Fibroblast of the conjunctiva (primary cell): ENCODE measurements at places on chromosomes 16 and 17.

DNA sequence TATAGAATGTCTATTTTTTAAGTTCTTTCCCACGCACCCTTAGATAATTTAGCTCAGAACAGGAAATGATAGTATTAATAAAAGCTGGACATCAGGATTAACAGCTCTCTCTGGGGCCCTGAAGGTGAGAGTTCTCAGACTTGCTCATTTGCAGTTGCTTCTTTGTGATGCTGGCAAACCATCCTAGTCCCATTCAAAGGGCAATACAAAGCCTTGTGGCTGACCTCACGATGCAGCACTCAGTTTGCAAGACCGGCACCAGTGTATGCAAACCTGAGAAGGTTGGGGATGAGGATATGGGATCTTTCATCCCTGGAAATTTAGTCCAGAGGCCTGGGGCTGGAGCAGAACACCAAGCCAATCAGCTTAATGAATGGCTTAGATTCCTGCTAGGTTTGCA is 29.3 kb downstream of the STH start:
- DNase-seq = no peak

GRCh38 chr17:39178536-39178935 is 12.6 kb upstream of the ARL5C start:
- DNase-seq = no peak

DNA sequence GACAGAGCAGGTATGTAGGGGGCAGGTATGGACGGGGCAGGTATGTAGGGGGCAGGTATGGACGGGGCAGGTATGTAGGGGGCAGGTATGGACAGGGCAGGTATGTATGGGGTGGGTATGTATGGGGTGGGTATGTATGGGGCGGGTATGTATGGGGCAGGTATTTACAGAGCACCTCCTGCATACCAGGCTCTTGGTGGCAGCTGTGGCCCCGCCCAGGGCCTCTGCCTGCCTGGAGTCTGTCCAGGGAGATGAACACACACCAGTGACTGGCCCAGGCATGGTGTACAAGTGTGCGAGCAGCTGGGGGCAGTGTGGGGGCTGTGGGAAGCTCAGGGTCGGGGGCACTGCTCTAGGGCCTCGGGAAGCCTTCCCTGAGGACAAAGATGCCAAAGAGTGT is 4.4 kb downstream of the RPL3L start:
- DNase-seq = no peak

DNA sequence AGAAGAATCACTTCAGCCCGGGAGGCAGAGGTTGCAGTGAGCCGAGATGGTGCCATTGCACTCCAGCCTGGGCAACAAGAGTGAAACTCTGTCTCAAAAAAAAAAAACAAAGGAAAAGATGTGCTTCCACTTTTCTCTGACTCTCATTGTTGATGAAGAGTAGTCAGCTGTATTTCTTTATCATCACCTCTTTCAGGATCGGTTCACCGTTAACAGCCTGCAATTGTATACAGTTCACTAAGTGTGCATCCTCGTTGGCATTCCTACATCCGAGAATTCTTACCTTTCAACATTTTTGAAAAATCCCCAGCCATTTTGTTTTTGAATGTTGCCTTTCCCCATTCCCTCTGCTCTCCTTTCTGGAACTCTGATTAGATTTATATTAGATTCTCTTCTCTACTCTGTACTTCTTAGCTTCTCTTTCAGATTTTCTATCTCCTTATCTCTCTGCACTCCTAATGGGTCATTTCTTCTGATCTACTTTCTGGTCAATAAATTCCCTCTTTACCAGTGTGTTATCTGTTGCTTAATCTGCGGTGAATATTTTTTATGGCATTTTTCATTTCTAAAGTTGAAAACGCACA is 26.9 kb upstream of the ZC3H18 start:
- DNase-seq = no peak

GRCh38 chr16:21647562-21648164 is 4.7 kb downstream of the IGSF6 start:
- no peak for DNase-seq

DNA sequence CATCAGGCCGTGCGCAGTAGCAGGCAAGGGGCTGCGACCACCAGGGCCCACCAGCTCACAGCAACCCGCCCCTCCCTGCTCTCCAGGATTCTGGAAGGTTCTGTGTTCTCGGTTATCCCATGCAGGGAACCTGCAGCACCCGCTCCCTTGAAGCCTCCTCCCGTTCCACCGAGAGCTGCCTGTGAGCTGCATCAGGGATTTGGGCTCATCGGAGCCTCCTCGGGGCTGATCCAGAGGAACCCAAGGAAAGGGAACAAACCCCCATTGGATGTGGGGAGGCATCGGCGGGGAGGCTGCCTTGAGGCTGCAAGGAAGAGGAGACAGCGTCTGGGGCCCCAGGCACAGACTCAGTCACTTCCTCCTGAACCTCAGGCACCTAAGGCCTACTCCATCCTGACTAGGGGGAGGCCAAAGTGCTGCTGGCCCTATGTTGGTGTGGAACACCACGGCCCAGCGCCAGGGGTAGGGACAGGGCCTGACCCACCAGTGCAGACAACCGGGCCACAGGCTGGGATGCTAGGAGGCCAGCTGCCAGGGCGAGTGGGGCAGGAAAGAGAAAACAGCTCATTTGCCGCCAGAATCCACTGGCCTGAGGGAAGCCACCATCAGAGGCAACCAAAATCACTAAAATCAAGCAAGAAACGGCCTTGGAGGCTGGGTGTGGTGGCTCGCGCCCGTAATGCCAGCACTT is 14.4 kb upstream of the LGALS3BP start:
- DNase-seq = no peak

DNA sequence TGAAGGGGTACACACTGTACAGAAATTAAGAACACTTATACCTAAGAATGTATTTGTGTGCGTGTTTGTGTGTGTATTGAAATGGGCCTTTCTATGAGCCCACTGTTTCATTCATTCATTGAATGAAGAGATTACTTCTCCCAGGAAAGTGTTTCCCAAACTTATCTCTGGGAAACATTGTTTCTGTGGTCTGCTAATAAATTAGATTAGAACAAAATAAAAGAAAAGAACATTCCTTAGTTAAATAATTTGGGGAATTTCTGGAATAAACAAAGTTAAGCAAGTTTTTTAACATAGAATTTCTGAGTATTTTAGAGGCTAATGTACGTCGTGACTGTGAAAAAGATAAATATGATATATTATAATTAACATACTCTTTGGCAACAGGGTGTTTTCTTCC is 402.4 kb upstream of the CDH11 start:
- no peak for DNase-seq

GRCh38 chr16:12664164-12664733 is 139.4 kb downstream of the CPPED1 start:
- DNase-seq = no peak

DNA sequence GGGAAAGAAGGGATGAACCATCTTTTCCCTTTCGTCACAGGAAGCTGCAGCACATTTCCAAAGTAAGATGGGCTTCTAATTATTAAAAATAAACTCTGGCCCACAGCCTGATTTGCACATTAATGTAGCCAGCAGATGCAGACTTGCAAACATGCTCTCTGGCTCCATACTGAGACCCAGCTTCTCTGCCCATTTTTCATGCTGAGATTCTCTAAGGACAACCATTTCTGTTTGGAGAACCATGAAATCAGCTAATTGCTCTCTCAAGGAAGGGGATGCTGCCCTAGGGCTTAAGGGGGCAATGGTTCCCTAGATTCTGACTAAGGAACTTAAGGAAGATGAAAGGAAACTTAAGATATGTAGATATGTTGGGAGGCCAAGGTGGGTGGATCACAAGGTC is 63.0 kb upstream of the CES5A start:
- no peak for DNase-seq

DNA sequence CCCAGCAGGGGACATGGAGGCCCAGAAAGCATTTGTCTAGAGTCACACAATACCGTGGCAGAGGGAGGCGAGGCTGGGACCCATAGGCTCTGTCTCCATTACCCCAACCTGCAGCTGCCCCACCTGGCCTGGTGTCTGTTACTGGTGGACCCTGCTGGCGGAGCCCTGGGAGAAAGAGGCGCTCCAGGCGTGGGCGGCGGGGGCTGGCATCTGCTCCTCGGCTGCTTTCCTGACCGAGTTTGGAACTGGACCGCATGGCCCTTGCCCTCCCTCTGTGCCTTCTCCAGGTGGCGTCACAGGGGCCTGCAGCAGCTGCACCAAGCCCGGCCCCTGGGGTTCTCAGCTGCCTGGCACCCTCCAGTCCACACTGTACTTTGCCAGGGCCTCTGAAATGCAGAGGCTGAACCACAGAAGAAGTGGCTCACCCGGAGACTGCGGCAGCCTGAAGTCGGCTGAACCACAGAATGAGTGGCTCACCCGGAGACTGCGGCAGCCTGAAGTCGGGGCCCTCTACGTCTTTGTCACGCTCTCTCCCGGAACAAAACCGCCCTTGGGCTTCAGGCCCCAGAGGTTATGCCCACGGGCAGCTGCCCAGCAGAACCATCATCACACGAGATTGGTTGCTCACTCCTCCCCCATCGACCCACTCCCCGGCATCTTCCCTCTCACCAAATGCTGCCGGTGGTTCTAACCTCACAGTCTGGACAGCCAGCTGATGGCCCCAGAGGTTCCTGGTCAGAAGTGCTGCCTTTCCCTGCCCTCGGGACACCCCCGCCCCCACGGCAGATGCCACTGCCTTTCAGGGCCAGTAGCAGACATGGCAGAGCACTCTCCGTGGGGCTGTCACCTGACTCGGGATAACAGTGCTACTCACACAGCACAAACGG is 20.2 kb downstream of the CBFA2T3 start:
- DNase-seq = no peak

- no peak for DNase-seq
These were observed 5.4 kb upstream of the SLC5A2 start for GRCh38 chr16:31477220-31478216.

DNA sequence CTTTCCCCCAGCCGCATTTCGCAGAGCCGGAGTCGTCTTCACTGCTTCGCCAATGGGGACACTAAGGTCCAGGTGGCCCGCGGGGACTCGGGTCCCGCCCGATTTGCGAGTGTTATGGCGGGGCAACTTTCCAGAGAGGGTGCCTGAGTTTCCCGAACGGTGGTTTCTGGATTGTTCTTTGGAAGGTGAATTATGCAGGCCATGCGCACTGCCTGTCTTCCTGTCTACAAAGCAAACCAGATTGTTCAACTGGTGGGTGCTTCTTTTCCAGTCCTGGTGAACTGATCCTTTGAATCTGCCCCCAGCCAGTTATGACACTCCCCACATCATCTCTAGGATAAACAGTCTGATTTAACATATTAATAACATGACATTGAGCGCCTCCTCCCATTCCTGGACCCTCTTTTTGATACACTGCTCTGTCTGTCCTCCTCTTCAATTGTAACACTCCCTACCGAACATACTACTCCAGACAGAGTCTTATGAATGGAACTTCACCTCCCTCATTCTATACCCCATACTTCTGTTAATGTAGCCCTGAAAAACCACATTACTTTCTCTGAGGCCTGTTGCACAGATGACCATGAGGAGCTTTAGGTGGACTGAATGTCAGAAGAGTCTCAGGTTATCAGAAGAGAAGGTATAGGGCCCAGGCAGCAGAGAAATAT is 159.0 kb downstream of the RAB11FIP4 start:
- no peak for DNase-seq
